ENCODE measurements at places on chromosomes 2 and 18. TPM values are rescaled to one million over a fixed set of nuclear protein-coding genes. Genes with fewer than 3 reads are reported as not detected.

DNA sequence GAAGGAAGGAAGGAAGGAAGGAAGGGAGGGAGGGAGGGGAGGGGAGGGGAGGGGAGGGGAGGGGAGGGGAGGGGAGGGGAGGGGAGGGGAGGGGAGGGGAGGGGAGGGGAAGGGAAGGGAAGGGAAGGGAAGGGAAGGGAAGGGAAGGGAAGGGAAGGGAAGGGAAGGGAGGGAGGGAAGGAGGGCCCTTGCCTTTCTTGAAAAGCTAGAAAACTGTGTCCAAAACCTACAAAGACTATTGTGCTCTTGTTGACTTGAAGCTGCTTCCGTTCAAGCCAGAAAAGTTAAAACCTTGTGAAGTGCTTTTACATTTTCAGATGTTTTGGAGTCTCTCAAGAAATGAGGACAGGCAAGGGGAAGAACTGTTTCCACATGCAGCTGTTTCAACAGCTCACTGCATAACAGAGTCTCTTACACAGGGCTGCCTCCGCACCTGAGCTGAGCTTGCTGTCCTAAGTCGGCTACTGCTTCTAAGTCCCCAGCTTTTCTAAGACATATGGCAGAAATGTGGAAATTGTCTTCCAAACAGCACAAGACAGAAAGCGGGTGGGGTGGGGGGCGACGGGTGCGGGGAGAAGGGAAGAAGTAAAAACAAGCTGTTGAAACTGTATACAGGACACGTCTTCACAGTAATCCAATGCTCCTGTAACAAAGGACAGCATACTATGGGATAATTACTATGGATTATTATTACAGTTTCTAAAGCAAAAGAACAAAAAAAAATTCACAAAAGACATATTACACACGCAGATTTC, 46.1 kb downstream of the BCL11A start:
- no peaks in the 10 kb centered on the region for H3K27me3 ChIP-seq
- H3K36me3 ChIP-seq = no peaks in the 10 kb centered on the region
- H3K4me1 ChIP-seq = peaks cover 10% of the 10 kb centered on the region
- DNase-seq = no peak
- no peak overlapping the region for H3K27ac ChIP-seq
- H3K4me3 ChIP-seq = no peak overlapping the region

PROKR1 gene
- total RNA-seq = 0.12 TPM

GRCh38 chr2:150607390-150607811, 119.9 kb upstream of the RND3 start:
- H3K27me3 ChIP-seq = no peaks in the 10 kb centered on the region
- H3K36me3 ChIP-seq = no peaks in the 10 kb centered on the region
- no peak overlapping the region for H3K27ac ChIP-seq
- peaks cover 19% of the 10 kb centered on the region for H3K4me1 ChIP-seq
- H3K4me3 ChIP-seq = no peak overlapping the region

TNFAIP6 gene
- total RNA-seq = not detected

GRCh38 chr2:144529841-144530240, 9.9 kb upstream of the ZEB2 start:
- H3K4me1 ChIP-seq = peaks cover 22% of the 10 kb centered on the region
- H3K4me3 ChIP-seq = no peak overlapping the region
- H3K27ac ChIP-seq = 0 out of 2 replicates have a peak overlapping the region, but pooled peaks have one; percentile 50

Measured in PC-3 (cell line).